ENCODE measurements at places on chromosomes 11 and 22. TPM values are rescaled to one million over a fixed set of nuclear protein-coding genes. Genes with fewer than 3 reads are reported as not detected.

GRCh38 chr11:116605543-116606459, 167.0 kb downstream of the BUD13 start:
- peak; percentile 47 for DNase-seq

ENTHD1 gene
- not detected for total RNA-seq

DNA sequence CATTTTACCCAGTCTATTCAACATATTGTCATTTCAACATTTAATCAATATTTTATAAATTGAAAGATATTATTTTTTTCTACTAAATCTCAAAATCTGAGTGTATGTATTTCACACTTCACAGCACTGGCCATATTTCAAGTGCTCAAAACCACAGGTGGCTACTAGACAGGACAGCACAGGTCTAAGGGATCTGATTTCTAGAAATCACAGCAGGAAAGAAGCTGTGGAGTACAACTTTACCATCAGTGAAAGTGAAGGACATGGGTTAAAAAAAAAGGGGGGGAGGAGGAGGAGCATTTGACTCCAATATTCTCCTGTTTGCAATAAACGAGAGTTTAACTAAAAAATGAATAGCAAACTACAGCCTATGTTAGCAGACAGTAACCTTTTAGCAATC, 4.5 kb downstream of the PRDM10 start:
- DNase-seq, result no peak

- no peak for DNase-seq
Observed at GRCh38 chr11:59708537-59708936, 5.1 kb downstream of the OR10V1 start.

WBP2NL gene
- total RNA-seq, result 35.9 TPM

MAML2 gene
- 2.2 TPM for total RNA-seq
